ENCODE measurements at places on chromosomes 3 and 15.
A peak's percentile ranks its signal among the peaks of the same experiment; 100 is the strongest.

DNA sequence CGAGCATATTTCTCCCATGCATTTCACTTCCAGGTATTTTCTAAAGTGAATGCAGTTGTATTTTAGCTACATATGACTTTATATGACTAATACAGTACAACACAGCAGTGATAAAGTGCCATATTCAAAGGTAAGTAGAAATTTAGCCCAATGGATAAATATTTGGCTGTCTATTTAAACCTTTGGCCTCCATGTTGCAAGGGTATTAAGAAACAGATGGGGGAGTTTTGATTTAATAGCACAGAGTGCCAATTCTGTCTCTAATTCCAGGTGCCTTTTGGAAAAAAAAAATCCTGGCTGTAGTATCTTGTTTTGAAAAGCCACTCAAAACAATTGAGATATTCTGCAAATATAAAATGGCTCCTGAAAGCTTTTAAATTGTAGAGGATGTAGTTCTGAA, 44.9 kb upstream of the SGO1 start:
- H3K27me3 ChIP-seq = no peaks in the 10 kb centered on the region
- H3K4me1 ChIP-seq = no peaks in the 10 kb centered on the region
- no peak for DNase-seq

DNA sequence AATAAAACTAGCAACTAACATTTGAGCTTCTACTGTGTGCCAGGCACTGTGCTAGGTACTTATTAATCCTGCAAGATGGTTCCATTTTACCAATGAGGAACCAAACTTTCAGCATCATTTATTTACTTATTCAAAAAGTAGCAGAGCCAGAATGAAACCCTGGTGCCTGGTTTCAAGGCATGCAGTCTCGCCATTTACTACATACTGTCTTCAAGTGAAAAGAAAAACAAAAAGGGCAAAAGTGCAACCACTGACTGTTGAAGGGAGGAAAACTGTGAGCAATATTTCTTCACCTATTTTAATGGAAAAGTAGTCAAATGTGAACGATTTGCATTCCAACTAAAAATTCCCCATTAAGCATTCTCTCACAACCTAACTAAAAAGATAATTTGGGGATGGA, 8.7 kb downstream of the DCUN1D1 start:
- H3K36me3 ChIP-seq = no peaks in the 10 kb centered on the region
- no peak overlapping the region for H3K4me3 ChIP-seq
- no peak for DNase-seq
- H3K4me1 ChIP-seq = peaks cover 21% of the 10 kb centered on the region
- no peaks in the 10 kb centered on the region for H3K27me3 ChIP-seq

GRCh38 chr3:54235998-54236397, 113.6 kb downstream of the CACNA2D3 start:
- DNase-seq = no peak
- no peaks in the 10 kb centered on the region for H3K36me3 ChIP-seq
- no peaks in the 10 kb centered on the region for H3K27me3 ChIP-seq
- no peaks in the 10 kb centered on the region for H3K4me1 ChIP-seq
- no peak overlapping the region for H3K27ac ChIP-seq

DNA sequence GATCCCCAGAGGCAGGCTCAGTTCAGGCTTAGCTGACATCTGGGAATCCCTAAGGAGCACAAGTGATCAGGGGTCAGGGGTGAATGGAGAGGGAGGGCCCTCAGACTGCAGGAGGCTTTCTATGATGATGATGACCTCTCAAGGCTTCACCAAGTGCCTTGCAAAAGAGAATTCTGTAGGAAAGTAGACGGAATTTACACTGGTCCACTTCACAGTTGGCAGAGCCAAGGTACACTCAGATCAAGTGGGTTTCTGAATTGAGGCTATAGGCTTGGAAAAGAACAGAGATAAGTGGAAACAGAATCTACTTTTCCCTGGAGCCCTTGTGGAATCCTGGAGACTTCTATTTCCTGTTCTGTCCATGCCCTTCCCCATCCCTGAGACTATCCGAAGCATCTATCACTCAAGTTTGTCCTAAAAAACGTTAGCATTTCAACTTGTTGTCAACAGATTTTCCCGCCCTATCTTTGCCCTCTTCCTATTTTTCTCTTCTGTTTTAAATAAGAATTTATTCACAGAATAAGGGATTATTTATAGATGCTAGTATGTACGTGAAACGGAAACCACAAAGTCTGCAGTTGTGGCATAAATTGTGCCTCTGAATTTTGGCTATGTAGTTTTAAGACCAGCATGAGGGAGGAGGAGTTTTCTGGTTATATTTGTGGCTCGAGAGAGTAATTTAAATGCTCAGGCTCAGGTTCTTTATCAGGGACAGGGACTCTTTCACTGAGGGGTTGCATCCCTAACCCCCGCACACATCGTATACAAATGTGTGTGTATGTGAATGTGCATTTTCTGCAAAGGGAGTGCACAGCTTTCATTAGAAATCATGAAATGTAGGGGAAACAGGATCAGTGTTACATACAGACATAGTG, 12.8 kb downstream of the GCSAM start:
- no peaks in the 10 kb centered on the region for H3K27me3 ChIP-seq
- H3K27ac ChIP-seq = no peak overlapping the region
- H3K4me3 ChIP-seq = no peak overlapping the region
- H3K36me3 ChIP-seq = no peaks in the 10 kb centered on the region
- no peak for DNase-seq

DNA sequence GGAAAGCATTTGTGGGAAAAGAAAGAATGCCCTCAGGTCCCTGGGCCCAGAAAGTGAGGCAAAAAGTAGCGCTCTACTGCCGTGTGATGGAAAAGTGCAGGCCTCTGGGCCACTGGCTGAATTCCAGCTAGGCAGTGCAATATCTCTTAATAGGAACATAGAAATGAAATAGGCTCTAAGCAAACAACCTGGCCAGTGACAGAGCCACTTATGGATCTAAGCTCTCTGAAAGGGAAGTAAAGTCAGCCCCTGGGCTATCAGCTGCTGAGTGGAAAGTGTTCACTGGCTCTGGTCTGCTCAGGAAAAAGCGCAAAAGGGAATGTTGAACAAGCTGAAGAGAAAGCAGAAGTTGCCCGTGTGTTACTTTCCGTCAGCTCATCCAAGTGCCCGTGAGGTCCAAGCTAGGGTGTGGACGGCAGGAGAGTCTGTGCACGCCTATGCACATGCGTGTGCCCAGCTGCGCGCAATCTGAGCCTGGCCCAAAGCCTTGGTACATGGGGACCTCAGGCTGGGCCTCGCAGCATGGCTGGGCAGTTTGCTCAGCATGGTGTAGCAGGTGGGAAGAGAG, 74.0 kb upstream of the RAD18 start:
- no peak for DNase-seq
- no peaks in the 10 kb centered on the region for H3K27me3 ChIP-seq
- no peaks in the 10 kb centered on the region for H3K36me3 ChIP-seq
- peaks cover 6% of the 10 kb centered on the region for H3K4me1 ChIP-seq
- H3K27ac ChIP-seq = peak overlapping the region; percentile 64

DNA sequence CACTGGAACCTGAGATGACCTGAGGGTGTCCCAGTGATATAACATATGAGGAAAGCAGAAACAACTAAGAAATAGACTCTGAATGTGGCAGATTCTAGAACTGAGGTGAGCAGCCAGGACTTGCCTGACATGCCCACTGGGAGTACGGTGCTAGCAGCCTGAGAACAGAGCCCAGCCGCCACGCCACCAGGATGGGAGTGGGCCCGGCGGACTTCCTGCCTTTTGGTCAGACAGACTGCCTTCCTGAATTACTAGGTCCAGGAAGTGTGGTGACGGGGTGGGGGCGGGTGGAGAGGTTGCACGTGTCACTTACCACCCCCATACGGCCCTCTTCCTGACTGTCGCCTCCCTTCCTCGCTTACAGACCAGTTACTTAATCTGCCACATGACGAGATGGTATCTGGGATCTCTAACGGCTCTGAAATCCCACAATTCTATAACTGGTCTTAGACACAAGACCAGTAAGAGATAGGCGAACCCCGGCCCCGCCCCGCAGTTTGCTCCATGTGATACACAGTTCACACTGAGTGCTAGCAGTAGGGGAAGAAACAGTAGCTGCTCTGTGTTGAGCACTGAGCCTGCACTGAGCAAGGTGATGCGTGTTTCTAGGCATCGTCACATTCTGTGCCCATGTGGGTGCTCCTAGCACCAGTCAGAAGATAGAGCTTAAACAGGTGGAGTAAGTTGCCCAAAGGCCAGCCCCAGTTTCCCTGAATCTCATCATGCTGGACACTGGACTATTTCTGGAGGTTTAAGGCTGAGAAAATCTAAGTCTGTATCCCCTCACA, 95.7 kb downstream of the CPN2 start:
- H3K27me3 ChIP-seq = no peaks in the 10 kb centered on the region
- no peaks in the 10 kb centered on the region for H3K36me3 ChIP-seq
- peak; percentile 86 for DNase-seq
- H3K4me3 ChIP-seq = no peak overlapping the region
- peak overlapping the region; percentile 49 for H3K27ac ChIP-seq
- H3K4me1 ChIP-seq = peaks cover 11% of the 10 kb centered on the region

GRCh38 chr3:50515565-50516439, 12.4 kb upstream of the CACNA2D2 start:
- H3K36me3 ChIP-seq = no peaks in the 10 kb centered on the region
- H3K4me3 ChIP-seq = peak overlapping the region; percentile 14
- no peaks in the 10 kb centered on the region for H3K27me3 ChIP-seq
- peaks cover 21% of the 10 kb centered on the region for H3K4me1 ChIP-seq

- no peaks in the 10 kb centered on the region for H3K27me3 ChIP-seq
- no peak for DNase-seq
- peaks cover 4% of the 10 kb centered on the region for H3K4me1 ChIP-seq
- no peak overlapping the region for H3K4me3 ChIP-seq
- H3K36me3 ChIP-seq = no peaks in the 10 kb centered on the region
Measured at GRCh38 chr3:18417904-18418572, 7.1 kb downstream of the SATB1 start.

DNA sequence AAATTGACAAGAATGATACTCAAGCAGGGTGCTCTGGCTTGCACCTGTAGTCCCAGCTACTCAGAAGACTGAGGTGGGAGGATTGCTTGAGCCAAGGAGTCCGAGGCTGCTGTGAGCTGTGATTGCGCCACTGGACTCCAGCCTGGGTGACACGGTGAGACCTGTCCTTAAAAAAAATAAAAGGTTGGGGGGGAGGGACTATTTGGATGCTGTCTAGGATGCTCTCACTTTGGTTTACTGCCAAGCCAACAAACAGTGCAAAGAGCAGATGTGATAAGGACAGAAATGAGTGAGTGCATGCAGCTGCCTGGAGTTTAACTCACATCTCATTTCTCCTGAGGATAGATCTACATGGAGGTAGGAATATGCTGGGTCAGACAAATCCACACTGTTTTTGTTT, 130.0 kb downstream of the FRMD4B start:
- H3K27ac ChIP-seq = no peak overlapping the region
- H3K36me3 ChIP-seq = no peaks in the 10 kb centered on the region

GRCh38 chr3:27721717-27722564, at the start of gene EOMES:
Gene EOMES (minus strand): TSS chr3:27722323. CDS start chr3:27722294, 29 bp downstream.
- DNase-seq = no peak
- H3K27ac ChIP-seq = no peak within 1 kb of the TSS
- peaks cover 8% of the 10 kb centered on the region for H3K27me3 ChIP-seq
- peaks cover 17% of the 10 kb centered on the region for H3K4me1 ChIP-seq
- peak within 1 kb of the TSS; percentile 52 for H3K4me3 ChIP-seq
- no peaks in the 10 kb centered on the region for H3K36me3 ChIP-seq

GRCh38 chr3:134427400-134428111, 53.3 kb upstream of the AMOTL2 start:
- H3K27me3 ChIP-seq = no peaks in the 10 kb centered on the region
- H3K4me3 ChIP-seq = no peak overlapping the region
- DNase-seq = peak; percentile 41
- no peaks in the 10 kb centered on the region for H3K36me3 ChIP-seq
- H3K4me1 ChIP-seq = peaks cover 3% of the 10 kb centered on the region

DNA sequence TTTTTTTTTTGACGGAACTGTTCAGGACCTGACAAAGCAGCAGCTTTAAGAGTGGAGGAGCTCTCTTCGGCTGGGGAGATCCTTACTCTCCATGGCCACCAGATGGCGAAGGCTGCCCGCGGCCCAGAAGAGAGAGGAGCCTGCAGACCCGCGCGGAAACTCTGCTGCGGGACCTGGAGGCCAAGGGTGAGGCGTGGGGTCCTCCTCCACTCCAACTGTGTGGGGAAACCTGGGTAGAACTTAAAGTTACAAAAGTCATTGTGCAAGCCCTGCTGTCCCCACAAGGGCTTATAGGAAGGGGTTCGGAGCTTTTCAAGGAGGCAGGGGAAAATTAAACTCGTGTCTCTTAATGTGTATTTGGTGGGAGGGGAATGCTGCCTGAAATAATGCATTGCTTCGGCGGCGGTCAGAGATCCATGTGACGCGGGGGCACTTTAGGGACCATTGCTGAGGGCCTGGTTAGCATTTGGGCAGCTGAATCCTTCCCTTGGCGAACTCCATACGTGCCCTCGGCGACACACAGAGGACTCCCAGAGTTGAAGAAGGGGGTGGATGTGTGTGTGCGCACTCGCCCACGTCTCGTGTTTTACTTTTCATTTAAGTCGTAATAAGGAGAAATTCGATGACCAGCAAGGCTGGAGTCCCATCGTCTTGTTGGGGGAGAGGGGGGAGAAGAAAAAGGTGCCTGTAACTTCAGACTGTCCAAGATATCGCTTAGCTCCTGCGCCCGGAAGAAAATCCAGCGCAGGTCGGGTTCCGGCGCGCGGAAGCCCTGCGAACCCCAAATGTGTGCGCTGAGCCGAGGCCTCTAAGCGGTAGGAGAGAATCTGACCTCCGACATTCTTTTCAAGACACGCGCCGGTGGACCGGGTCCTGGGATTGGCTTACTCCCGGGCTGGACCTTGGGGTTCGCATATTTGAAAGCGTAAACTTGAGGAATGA, 9.7 kb downstream of the EOMES start:
- no peaks in the 10 kb centered on the region for H3K36me3 ChIP-seq
- H3K27ac ChIP-seq = no peak overlapping the region
- peak overlapping the region; percentile 40 for H3K4me3 ChIP-seq
- peaks cover 36% of the 10 kb centered on the region for H3K4me1 ChIP-seq
- peak; percentile 78 for DNase-seq

- H3K4me3 ChIP-seq = no peak overlapping the region
- H3K27ac ChIP-seq = no peak overlapping the region
- DNase-seq = no peak
Measured at GRCh38 chr3:165466856-165467255, 270.7 kb upstream of the SLITRK3 start.

DNA sequence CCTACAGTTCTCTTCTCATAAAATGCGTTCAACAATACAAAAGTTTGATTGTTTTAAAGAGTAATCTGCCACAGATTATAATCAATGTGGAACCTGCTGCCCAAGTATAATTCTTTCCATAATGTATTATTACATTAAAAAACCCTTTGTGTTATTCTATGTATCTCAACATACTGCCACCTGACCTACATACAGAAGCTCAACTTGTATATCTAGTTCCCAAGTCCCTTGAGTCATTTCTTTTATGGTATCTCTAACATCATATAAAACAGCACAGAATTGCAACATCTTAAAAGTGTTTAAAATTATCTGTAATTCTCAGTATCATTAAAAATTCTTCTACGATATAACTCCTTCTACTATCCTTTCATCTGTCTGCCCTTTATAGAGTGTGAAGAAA, 70.3 kb downstream of the TBL1XR1 start:
- no peak overlapping the region for H3K4me3 ChIP-seq
- no peak overlapping the region for H3K27ac ChIP-seq
- no peaks in the 10 kb centered on the region for H3K27me3 ChIP-seq
- H3K36me3 ChIP-seq = no peaks in the 10 kb centered on the region

- H3K4me1 ChIP-seq = no peaks in the 10 kb centered on the region
- H3K27me3 ChIP-seq = no peaks in the 10 kb centered on the region
- no peaks in the 10 kb centered on the region for H3K36me3 ChIP-seq
- H3K4me3 ChIP-seq = no peak overlapping the region
- DNase-seq = no peak
- no peak overlapping the region for H3K27ac ChIP-seq
Measured at GRCh38 chr15:36278219-36278618, 301.2 kb upstream of the CDIN1 start.

- H3K4me3 ChIP-seq = no peak overlapping the region
- H3K27ac ChIP-seq = no peak overlapping the region
- peaks cover 20% of the 10 kb centered on the region for H3K4me1 ChIP-seq
Measured at GRCh38 chr15:42065033-42065432, 29.3 kb downstream of the PLA2G4D start.

All from upper lobe of left lung (tissue), 6 donors.